ENCODE measurements at places on chromosomes 4 and X.

GRCh38 chrX:27276751-27277150 lies 186.4 kb downstream of the PPP4R3C start:
- DNase-seq, result no peak

- no peak for DNase-seq
Observed at GRCh38 chrX:13357925-13358324, 38.1 kb upstream of the ATXN3L start.

DNA sequence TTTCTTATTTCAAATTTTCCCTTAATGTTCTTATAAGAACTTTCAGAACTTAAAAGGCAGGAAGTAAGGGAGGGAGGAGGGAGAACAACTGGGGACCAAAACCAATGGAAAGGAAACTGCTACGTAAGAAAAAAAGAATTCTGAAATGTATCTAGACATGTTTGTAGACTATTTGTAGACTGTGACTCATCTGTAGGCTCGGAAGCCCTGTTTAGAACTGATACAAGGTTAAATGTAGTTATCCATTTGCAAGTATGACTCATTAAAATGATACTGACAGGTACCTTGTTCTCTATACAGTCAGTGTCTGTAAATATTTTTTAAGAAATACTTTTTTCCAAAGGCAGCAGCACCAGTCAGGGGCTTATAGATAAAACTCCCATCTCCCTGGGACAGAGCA lies 202.0 kb downstream of the DHX15 start:
- no peak for DNase-seq

DNA sequence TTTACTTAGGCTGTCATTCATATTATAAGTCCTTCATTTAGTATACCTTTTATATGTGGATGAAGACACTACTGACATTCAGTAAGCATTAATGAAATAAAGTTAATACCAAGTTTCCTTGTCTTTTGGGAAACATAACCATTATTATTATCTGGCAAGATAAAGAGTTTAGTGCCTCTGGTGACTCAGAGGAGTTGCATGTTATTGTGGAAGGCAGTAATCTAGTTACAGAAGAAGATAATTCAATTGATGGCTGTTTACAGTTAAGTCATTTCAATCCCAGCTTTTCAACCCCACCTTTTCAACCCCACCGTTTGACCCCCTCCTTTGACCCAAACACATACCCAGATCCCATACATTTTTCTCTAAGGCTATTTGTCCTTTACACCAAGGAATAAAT lies 143.8 kb downstream of the FANCB start:
- DNase-seq, result no peak

DNA sequence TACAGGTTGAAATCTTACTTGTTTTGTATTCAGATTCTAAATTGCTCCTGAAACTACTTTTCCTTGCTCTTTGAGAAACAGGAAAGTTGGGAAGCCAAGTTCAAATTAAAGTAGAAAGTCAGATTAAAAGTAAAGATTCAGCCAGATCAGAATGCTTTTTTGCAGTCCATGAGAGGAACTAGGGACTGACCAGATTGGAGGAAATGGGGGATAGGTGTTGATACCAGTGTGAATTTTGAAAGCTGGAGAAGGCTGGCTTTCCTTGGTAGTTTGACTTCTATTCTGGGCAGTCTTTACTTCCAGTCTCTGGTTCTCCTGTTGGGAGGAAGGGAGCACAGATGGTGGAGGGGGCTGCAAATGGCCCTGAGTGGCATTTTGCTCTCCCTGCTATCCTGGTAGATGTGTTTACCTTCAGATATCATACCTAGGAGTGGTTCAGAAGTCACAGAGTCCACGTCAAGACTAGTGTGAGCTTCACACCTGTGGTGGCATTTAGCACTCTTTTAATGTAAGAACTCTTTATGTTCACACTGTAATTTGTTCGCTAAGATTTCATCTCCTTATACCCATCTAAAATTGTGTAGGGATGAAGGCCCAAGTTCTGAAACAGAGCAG lies 68.8 kb downstream of the FNIP2 start:
- no peak for DNase-seq

DNA sequence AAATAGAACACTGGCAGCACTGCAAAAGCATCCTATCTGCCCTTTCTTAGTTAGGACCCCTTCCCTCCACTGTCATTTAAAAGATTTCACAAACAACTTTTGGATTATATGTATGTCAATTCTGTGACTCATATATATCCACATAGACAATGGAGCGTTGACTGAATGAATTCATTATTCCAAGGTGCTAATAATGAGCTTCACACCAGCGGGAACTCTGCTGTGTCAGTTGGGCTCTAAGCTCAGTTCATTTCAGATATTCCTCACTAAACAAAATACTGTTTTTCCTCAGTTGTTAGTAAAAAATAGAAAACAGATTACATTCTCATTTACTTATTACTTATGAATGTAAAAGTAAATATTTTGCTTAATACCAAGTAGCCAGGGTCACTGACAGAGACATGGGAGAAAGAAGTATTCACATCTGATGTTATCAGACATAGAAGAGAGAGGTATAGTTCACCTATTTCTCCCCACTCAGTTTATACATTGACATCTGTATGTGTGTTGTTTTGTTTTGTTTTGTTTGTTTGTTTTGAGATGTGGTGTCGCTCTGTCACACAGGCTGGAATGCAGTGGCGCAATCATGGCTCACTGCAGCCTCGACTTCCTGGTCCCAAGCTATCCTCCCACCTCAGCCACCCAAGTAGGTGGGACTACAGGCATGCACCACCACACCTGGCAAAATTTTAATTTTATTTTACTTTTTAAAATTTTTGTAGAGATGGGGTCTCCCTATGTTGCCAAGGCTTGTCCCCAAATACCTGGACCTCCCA lies 10.9 kb downstream of the NFKB1 start:
- DNase-seq, result no peak

GRCh38 chr4:178823673-178824295 lies 1381.5 kb upstream of the AGA start:
- no peak for DNase-seq

DNA sequence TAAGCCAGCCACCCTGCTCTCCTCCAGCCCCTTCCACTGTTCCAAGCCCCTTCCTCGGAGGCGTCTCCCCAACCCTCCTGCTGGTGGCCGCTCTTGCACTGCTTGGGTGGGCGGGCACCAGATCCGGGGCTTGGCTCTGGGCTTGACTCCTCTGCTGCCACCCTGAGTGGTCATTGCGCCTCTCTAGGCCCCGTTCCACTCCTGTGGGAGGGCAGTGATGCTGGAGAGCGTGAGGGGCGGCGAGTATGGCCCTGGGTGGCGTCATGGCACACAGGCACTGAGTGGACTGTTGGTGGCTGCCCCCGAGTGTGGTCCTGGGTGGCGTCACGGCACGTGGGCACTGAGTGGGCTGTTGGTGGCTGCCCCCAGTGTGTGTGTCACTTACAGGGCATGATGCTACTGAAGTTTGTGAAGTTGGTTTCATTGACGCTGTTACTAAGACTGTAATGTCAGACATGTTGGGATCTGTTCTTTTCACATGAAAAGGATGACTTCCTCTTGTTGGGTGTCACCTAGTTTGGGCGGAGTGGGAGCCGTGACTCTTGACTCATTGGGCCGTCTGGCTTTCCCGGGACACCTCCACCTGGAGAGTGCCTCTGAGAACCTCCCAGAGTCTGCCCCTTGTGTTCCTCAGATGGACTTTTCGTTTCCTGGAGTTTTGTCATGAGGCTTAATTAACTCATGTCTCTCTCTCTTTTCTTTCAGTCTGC lies 55.9 kb upstream of the HGFAC start:
- DNase-seq, result no peak

- DNase-seq, result no peak
Observed at GRCh38 chr4:88187766-88188165, 29.3 kb upstream of the ABCG2 start.

GRCh38 chr4:150357829-150358228 lies 224.1 kb upstream of the MAB21L2 start:
- DNase-seq, result no peak

- no peak for DNase-seq
Observed at GRCh38 chr4:72365016-72365415, 204.0 kb downstream of the ADAMTS3 start.

GRCh38 chrX:9149501-9150245 lies 115.7 kb upstream of the FAM9B start:
- DNase-seq, result no peak

DNA sequence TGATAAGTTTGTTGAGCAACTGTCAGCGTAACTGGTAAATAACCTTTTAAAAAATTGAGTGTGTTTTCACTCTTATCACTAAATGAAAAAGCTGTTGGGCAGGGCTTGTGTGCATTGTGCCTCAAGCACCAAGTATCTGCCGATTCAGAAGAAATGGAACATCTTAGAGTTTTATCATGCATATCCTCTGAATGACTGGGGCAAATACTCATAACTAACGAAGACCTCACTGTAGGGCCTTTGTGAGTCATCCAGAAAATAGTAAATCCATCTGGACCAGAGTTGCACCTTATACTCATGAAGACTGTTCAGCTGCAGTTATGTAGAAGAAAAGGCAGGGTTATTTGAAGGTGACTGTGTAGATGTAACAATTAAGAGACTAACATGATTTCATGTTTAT lies 222.1 kb downstream of the CAMK2D start:
- DNase-seq, result no peak

DNA sequence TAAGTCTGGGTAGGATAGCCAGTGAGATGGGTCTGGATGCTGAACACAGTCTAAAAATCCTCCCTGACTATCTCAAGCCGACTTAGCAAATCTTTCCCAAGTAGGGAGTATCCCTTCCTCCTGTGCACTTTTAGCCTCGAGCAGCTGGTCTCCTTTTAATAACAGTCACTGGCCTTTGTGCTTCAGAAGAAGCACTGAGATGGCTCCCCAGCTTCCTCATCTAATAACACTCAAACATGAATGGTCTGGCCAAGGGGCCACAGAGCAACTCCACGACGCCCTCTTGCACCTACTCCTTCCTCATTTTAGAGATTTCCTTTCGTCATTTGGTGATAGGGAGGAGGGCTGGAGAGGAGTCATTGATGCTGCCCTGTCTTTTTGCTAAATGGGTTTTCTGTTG lies 78.8 kb upstream of the TMEM150C start:
- no peak for DNase-seq

DNA sequence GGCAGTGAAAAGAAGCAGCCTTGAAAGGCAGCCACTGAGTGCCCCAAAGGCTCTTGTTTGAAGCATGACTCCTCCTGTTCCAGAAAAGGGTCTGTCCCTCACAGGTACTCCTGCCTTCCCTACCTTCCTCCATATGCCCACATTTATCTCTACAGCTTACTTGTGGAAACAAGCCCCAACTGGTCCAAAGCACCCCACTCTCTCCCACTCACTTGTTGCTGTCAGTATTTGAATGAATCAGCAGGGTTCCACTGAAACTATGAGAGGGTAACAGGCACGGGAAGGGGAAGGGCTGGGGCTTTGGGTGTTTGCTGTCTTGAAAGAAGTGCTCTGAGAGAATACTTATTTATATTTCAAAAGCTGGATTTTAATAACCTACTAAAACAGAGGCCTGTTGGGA lies 34.9 kb downstream of the GPR143 start:
- DNase-seq, result no peak

- peak; percentile 93 for DNase-seq
Observed at GRCh38 chrX:107673933-107674479, 45.7 kb downstream of the PRPS1 start.

GRCh38 chr4:137905930-137906329 lies 336.2 kb downstream of the SLC7A11 start:
- no peak for DNase-seq

DNA sequence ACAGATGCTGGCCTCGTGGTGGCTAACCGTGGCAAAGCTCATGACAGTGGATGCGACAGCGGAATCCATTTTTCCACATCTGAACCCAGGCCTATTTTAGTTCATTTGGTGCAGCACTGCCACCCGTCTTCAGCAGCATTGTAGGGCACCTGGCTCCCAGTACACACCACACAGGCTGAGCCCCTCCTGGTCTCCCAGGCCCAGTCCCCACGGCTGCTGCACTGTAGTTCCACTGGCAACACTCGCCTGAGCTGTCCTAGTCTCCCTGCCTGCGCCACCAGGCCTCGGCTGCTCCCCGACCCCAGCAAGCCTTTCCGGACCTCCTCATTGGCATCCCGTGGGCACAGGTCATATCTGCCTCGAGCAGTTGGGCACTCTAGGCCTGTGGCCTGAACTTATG lies 76.2 kb downstream of the MTMR1 start:
- DNase-seq, result no peak

DNA sequence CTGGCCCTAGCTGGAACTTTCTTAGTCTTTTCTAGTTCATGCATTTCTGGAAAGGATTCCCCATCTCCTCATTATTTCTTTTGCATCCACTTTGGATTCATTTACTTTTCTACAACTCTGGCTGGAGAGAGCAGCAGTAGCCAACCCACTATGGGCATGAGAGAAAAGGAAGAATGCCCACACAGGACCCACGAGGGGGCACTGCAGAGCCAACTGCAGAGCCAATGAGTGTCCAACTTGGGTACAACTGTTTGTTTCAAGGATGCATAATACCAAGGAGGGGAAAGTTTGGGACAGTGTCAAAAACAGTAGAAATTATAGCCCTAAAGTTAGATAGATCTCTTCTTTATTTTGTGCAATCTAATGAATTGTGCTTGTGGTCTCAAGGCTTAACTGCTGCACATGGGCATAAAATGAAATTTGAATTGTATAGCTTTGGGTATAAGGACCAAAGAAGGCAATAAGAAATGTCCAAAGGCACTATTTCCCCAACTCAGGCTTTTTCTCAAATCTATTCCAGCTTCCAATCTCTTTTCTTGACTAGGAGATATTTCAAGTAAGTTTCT lies 230.6 kb downstream of the NSUN7 start:
- no peak for DNase-seq

- DNase-seq, result no peak
Observed at GRCh38 chrX:153688071-153688470, 345 bp downstream of the SLC6A8 start.

GRCh38 chrX:139224953-139225665 lies 305.4 kb upstream of the F9 start:
- DNase-seq, result no peak

- DNase-seq, result no peak
Observed at GRCh38 chrX:38347136-38347535, 5.3 kb upstream of the OTC start.

DNA sequence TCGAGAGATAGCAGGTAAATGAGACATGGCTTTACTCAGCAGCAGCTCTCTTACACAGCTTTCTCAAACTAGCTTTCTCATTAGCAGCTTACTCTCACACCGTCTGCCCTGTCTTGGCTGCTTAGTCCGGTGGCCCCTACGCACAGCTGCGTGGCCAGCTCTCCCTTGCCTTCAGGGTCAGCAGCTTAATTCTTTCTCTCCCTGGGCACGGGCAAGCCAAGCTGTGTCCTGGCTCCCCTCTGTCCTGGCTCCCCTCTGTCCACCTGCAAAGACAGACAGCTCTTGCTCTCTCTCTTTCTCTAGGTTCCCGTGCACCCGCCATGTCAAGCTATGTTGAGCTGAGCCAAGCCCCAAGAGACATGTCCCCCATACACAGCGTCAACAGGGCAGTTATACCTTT lies 39.4 kb downstream of the ZNF185 start:
- DNase-seq, result no peak

DNA sequence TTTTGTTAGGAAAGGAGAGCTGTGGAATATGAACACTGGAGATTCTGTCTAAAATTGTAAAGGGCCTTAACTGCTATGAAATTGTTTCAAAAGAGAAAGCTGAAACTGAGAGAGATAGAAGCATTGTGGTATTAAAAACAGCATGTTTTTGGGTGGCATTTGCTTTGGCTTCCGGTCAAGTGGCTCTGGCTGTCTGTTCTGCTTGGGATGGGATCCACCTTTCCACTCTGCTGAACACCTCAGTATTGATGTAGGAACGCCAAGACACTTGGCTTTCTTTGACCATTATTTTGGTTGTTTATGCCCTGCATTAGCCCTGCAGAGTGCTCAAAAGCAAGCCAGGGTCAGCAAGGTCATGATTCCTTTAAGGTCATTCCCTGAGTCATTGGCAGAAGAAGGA lies 199.7 kb downstream of the SLC4A4 start:
- no peak for DNase-seq

Measured in naive B cell (primary cell).